ENCODE measurements at places on chromosomes 12 and 14.

- no peak for DNase-seq
Measured at GRCh38 chr14:92652413-92653151, 95.8 kb downstream of the LGMN start.

DNA sequence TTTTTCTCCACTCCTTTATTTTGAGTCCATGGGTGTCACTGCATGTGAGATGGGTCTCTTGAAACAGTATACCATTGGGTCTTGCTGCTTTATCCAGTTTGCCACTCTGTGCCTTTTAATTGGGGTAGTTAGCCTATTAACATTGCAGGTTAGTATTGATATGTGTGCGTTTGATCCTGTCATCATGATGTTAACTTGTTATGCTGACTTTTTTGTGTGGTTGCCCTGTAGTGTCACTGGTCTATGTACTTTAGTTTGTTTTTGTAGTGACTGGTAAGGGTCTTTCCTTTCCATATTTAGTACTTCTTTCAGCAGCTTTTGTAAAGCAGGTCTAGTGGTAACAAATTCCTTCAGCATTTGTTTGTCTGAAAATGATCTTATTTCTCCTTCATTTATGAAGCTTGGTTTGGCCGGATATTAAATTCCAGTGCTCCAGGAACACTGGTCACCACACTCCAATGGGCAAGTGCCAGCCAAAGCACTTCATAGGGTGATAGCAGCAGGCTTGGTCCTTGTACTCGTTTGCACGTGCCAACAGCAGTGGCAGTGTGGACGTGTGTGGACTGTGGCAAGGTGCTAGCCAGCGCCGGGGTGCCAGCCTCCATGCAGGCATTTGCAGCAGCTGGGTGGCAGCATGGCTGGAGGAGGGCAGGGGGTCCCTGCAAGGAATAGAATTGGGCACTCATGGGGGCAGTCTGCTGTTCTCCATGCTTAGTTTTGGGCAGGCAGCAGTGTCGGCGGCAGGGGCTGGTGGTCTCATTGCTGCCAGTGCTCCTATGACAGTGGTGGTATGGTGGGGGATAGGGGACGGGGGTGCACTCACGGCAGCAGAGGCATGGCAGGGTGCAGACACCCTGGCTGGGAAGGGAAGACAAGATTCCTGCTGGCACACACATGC, 53.5 kb downstream of the FRS2 start:
- no peak for DNase-seq

DNA sequence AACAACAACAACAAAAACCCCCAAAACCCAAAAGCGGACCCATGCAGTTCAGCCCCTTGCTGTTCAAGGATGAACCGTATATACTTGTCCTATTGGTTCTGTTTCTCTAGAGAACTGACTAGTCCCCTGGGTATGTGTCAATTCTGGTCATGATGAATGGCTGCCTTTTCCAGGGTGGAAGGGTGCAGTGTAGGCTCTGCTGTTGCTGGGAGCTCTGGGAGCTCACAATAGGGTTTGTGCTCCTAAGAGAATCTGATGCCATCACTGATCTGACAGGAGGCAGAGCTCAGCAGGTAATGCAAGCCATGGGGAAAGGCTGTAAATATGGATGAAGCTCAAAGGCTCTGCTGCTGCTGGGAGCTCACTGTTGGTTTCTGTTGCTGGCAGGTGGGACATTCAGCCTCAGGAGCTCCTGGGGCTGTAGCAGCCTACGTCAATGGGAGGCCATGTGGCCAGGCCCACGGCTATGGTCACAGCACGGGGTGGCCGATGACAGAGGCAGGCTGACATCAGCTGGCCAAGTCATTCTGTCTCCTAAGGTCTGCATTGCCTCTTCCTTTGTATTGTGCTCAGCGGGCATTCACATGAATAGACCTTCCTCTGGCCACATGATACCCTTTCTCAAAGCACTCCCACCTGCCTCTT, 37.9 kb downstream of the DLK1 start:
- DNase-seq = no peak

DNA sequence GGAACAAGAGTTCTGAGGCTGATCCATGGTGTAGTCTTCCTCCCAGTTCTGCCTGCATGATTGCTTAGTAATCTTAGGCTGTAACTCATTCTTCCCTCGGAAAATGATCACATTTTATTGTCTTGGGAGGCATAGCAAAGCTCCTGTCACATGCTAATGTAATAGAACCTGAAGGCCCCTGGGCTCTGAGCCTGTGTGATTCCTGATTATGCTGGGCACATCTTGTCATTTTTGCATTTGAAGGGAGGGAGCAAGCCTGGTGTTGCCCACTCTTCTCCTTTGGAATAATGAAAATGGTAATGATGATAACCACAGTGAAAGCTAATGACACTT, 215.4 kb downstream of the MSRB3 start:
- DNase-seq = no peak

GRCh38 chr14:103213331-103213730, 90.1 kb downstream of the TNFAIP2 start:
- DNase-seq = no peak

- DNase-seq = no peak
Measured at GRCh38 chr12:5907807-5908206, 37.3 kb downstream of the ANO2 start.

DNA sequence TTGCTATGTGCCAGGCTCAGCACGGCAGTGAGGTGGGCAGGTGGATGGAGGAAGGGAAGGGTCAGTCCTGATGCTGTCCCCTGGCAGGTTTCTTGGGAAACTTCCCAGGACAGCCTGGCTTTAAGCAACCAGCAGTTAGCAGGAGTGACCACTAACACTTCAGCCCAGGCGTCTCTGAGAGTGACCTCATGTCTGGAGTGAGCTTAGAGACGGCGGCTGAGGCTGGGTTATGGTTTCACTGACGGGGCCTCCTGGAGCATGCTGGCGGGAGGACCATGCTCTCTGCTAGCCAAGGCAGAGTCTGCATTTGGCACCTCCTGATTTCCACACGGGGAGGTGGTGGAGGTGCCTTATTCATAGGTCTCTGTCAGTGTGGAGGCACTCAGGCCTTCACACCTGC, 2.5 kb downstream of the HHIPL1 start:
- DNase-seq = no peak

DNA sequence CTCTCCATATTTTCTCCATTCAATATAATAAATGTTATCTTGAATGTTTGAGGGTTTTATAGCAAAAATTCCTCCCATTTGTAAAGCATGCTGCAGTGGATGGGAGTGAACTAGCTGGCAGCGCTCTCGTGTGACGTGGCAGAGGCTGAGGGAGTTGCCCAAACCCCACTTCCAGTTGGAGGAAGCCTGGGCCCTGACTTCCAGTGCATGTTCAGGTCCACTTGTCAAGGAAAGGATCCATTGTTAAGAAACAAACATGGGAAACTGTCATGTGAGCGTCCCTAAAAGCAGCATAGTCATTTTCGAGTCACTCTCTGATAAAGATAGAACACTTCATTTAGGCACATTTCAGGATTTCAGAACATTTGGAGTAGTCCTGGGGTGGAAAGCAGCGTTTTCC, 116.6 kb downstream of the SLC25A47 start:
- no peak for DNase-seq

DNA sequence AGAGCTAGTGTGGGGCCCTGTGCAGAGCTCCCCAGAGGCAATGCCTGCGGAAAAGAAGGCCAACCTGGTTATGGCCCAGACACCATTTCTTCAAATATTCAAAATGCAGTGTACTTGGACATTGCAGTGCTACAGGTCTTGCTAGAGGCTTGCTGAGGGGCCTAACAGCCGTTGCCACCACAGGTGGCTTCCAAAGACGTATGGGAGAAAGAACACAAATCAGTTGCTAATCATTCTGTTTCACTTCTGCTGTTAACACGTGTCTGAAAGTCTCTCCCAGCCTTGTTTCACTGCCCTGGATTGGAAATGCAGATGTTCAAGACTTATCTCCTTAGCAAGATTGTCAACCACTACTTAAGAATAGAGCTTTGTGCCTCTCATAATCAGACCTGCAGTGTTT, 925.9 kb downstream of the GALC start:
- no peak for DNase-seq

DNA sequence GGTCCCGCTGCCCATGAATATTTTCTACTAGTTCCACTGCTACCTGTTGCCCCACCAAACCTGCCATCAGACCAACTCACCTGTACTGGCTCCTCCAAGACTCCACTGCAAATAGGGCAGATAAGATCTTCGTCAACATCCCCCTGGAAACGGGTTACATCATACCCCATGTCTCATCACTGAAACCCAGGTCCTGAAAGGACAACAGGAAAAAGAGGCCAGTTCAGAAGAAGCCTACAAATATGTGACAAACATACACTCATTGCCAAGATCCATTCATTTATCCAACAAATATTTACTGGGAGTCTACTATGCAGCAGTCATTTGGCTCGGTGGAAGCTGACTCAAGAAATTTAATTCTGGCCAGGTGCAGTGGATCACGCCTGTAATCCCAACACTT, 7.8 kb downstream of the RNF41 start:
- no peak for DNase-seq

GRCh38 chr12:65055859-65056258, 65.2 kb downstream of the WIF1 start:
- DNase-seq = no peak

DNA sequence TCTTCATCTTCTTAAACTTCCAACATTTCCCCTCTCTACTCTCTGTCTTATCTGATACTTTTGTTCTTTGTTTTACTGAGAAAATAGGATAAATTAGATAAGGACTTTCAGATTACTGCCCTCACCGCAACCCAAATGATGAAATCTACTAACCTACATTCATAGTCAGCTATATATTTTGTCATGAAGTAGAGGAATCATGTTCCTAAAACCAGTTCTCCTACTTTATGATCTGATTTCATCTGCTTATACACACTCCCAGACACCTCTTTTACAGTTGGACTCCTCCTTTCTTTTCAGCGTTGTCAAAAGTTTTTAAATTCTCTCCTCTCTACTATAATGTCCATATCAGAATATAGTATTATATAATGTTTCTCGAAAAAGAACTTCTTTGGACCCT, 29.7 kb downstream of the MGAT4C start:
- DNase-seq = no peak

GRCh38 chr12:58369576-58369975, 428.2 kb downstream of the ATP23 start:
- no peak for DNase-seq

DNA sequence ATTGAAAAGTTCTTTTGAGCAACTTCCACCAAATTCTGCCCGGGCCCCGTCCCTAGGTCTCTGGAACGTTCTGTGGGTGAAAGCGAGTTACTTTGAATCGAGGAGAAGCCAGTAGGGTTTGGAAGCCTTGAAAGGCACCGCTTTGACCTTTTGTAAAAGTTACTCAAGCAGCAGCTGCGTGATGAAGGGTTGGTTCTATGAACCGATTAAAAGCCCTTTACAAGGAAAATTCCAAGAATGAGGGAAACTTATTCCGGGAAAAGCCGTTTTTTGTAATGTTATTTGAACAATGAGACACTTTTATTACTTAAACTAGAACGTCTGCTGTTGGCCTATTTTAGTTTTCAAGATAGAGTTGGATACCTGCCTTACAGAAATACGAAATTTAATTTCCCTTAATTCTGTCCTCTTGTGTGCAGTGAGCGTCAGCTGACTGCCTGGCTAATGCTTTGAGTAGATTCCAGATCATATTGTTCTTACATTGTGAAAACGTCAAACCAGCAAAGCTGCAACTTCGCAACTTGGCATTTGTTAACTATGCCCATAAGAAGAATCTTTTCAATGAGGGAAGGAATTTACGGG, 906 bp downstream of the LARP4 start:
- no peak for DNase-seq

- DNase-seq = no peak
Measured at GRCh38 chr14:26841326-26841725, 243.5 kb upstream of the NOVA1 start.
